ENCODE measurements at places on chromosomes 5 and 9.

DNA sequence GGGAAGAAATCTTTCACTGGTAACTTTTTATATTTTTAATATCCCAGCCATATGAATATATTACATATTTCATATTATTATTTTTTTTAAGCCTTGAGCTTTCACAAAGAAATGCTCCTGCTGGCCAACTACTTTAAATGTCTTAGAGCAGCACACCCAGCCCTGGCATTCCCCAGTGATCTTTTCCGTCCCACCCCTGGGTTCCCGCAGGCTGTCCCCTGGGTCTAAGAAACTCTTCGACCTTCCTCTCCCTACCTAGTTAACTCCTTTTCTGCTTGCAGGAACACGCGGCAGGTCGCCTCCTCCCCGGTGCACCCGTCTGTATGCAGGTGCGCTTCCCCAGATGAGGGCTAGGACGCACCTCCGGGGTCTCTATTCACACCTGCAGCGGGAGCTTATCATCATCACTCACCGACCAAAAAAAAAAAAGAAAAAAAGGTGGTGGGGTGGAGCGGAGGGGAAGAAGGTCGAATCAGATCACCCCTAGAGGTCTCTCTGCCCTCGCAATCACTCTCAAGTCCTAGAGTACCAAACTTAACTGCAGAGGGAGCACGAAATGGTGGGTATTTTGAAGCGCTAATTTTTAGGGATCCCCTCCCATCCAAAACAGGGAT, 696 bp downstream of the ZFP62 start:
- no peak for DNase-seq

DNA sequence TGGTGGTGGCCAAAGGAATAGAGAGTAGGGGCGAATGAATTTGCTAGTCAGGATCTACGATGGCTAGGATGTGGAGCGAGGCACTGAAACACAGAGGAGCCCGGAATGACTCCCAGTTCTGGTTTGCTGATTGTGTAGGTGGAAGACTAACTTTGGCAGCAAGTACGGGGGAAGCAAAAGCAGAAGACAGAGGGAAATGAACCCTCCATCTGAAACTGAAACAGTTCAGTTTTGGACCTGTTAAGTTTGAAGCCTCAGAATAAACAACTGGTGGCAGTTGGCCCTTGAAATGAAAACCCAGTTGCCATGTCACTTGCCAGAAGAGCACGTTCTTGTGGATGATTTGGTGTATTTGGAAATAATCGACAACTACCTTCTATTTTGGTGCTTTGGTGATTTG, 15.4 kb upstream of the SMIM15 start:
- no peak for DNase-seq

DNA sequence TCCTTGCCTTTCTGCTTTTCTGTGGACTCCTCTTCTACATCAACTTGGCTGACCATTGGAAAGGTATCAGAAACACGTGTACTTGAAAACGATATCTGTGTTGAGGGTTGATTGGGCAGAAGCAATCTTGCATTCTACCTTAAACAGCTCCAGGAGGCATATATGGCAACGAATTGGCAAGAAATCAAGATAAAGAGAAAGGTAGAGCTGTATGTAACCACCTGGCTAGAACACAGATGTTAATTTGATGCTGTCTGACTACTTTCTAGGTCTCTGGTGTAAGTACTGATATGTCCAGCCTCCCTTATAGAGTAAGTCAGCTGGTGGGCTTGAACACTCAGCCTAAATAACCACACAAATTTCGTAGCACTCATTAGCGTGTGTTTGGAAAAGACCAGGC, 1.3 kb downstream of the MAN1B1 start:
- no peak for DNase-seq

DNA sequence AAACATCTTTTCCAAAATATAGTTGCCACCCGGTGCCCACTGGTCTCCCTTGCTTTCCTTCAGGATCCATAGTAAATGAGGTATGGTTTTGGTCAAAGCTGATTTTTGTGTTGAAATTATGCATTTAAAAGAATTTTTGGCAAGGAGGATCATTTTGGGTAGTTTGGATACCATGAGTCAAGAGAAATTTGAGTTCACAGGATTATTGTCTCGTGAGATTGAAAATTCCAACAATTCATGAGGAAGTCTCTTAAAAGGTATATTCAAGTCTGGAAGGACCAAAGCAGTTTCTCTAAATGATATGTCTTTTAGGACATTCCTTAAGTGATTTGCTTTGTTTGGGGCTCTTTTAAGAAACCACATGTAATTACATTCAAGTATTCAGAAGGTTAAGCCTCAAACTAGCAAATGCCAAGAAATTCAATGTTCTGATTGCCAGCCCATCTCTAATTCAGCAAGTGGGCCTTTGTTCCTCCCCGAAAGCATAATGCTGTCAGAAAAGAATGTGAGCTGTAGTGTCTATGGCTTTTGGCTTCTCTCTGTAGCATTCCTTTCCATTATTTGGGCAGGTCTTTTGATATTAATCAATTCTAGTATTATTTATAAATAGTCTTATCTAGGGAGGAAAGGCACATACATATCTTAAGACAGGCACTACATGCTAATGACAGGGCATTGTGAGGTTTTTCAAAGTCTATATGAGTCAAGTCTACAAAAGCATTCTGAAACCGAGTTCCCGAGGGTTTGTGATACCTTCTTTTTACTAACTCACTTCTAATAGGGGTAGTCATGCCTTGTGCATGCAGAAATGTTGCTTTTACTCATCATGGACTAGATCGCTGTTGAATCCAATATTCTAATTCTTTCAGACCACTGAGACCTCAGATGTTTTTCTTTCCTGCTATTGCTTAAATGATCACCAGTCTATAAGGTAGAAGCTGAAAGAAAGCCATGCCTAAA, 453.9 kb downstream of the ENC1 start:
- no peak for DNase-seq

DNA sequence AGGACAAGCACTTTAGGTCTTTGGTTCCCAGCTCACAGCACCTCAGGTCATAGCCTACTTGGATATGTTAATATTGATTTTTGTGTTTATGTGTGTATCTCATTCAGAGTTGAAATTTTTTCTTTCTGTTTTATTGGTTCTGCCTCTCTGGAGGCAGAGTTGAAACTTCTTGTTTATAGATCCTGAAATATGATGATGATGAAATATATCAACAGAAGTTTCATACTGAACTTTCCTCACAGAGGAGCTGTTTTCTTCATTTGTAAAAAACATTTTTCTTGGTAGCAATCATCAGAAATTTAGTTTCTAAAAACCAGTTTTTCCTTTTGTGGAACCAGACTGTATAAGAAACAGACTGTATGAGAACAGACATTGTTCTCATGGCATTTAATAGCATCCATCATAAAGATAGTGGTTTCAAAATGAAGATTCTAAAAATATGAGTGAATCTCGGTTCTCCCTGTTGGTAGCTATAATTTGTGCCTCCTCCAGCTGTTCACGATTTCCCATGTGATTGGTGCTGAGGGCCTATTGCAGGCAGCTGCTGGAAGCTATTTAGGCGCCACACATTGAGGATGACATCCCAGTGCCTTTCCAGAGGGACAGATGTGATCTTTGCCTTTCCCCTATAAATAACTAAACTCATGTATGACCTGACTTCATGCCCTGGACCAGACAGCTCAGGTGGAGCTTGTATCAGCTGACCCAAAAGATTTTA, 39.5 kb upstream of the CFAP157 start:
- DNase-seq = no peak

GRCh38 chr5:180558232-180558631, 33.1 kb downstream of the SCGB3A1 start:
- DNase-seq = no peak

GRCh38 chr5:57082441-57083067, 91.3 kb upstream of the GPBP1 start:
- no peak for DNase-seq

GRCh38 chr9:30628915-30629567, 1755.4 kb upstream of the ACO1 start:
- DNase-seq = no peak

GRCh38 chr5:574906-575305, 37.2 kb upstream of the CEP72 start:
- no peak for DNase-seq

DNA sequence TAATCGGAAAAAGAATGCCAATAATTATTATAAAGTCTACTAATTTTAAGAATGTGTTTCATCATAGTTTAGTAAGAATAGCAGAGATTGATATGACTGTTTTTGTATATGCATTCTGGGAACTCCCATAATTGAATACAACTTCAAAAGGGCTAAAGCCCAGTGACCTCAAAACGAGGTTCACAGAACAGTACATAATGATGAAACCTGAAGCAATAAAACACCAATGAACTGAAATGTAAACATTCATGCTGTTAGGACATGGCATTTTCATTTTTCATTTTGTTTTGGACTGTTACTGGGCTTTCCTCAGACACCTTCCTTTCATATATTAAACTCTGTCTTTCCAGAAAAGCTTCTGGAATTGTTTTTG, 684 bp upstream of the JMY start:
- no peak for DNase-seq

GRCh38 chr5:36298552-36298951, 3.1 kb downstream of the RANBP3L start:
- DNase-seq = no peak

GRCh38 chr9:136403538-136403914, 3.6 kb upstream of the SNAPC4 start:
- peak; percentile 80 for DNase-seq

GRCh38 chr5:9774472-9775079, 144.4 kb upstream of the TAS2R1 start:
- no peak for DNase-seq

GRCh38 chr9:79639354-79639753, 67.6 kb downstream of the TLE4 start:
- DNase-seq = no peak

DNA sequence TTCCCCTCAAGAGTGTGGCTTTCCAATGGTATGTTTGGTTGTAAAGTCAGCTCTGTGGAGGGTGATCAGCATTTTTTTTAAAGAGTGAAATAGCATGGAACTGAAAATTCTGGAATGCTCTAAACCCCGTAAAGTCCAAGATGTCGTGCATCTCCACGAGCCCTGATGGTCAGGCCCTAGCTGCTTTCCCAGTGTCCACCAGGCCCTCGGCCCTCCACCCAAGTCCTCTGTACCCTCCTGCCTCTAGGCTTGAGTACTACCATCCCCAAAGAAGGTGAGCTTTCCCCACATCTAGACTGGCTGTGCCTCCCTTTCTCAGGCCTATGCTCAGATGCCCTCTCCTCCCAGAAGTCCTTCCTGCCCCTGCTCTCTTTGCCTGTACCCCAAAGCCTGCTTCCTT, 280.3 kb downstream of the GADD45G start:
- no peak for DNase-seq

- DNase-seq = no peak
Measured at GRCh38 chr5:164235300-164235891, 730.0 kb downstream of the MAT2B start.

- no peak for DNase-seq
Measured at GRCh38 chr5:33343676-33344327, 97.0 kb upstream of the TARS1 start.

DNA sequence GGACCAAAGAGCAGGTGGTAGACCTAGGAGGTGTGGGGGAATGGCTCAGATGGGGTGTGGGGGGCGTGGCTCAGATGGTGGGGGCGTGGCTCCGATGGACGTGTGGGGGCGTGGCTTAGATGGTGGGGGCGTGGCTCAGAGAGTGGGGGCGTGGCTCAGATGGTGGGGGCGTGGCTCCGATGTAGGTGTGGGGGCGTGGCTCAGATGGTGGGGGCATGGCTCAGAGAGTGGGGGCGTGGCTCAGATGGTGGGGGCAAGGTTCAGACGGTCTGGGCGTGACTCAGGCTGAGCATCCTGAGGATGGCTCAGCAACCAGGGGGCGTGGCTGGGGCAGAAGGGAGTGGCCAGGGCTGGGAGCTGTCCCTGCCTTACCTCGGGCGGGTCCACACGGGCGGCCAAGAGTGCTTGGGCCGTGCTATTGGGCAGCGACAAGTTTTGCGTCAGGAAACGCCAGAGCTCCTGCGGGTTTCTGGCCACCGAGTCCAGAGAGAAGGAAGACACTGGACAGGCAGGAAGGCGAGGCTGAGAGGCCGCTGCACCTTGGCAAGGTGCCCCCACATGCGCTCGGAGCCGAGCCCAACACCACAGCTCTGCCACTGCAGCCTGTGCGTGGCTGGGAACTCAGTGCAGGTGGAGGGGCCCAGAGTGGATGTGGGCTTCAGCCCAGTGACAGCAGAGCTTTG, 5.9 kb downstream of the ABCA2 start:
- DNase-seq = peak; percentile 84

DNA sequence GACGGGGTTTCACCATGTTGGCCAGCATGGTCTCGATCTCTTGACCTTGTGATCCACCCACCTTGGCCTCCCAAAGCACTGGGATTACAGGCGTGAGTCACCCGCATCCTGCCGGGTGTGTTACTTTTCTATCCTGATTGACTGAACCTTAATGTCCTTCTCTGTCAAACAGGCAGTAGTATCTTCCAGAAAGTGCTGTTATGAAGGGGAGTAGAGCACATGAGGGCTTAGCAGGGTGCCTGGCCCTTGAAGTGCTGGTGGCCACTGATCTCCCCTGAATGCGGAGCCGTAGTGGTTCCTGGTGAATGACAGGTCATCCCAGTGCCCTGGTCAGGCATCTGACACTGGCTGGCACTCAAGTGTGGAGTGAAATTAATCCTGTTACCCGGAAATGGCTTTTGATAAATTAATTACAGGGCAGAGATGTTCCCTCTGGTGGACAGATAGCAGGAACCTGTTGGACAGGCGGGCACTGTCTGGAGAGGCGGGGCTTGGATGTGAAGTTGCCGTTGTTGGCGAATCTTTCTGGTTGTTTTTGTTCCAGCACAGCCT, 28.4 kb downstream of the PRRC2B start:
- no peak for DNase-seq

DNA sequence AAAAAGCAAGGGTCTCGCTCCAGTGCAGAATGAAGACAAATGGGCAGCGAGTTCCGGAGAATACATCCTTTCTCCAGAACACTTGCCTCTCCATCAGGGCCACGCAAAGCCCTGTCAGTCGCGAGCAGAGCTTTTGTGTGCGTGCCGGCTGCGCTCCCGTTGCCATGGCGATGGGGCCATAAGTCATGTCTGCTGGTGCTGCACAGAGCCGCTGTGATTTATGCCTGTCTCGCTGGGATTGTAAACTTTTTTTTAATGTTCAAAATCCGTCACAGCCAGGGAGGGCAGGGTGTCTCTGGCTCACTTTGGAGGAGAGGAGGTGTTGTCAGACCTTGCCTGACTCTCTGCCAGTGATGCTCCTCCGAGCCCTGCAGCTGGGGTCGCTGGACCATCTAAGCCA, 272.7 kb downstream of the TRIM32 start:
- no peak for DNase-seq

DNA sequence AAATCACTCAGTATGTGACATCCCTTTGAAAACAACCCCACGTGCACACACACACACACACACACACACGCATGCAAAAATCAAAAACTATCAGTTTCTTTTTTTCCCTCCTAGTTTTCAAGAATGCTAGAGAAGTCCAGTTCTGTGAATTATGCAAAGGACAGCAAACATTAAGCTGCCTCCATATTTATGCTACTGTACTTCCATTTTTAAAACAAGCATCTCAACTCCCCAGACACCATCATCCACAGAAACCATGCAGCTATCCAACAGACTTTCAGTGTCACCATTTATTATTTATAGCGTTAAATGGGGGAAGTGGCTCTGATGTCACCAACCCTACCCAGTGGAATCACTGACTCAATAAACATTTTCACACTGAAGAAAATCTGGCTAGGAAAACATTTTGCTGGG, 1.6 kb downstream of the FBXW11 start:
- DNase-seq = peak; percentile 33

All from activated CD4-positive, alpha-beta T cell treated with anti-CD3 and anti-CD28 coated beads, Interleukin-2, amount 50 U/mL, for 48 hours (primary cell).